ENCODE measurements at places on chromosomes 6 and 20.

GRCh38 chr6:129707028-129707427, 2.9 kb downstream of the ARHGAP18 start:
- DNase-seq = no peak

DNA sequence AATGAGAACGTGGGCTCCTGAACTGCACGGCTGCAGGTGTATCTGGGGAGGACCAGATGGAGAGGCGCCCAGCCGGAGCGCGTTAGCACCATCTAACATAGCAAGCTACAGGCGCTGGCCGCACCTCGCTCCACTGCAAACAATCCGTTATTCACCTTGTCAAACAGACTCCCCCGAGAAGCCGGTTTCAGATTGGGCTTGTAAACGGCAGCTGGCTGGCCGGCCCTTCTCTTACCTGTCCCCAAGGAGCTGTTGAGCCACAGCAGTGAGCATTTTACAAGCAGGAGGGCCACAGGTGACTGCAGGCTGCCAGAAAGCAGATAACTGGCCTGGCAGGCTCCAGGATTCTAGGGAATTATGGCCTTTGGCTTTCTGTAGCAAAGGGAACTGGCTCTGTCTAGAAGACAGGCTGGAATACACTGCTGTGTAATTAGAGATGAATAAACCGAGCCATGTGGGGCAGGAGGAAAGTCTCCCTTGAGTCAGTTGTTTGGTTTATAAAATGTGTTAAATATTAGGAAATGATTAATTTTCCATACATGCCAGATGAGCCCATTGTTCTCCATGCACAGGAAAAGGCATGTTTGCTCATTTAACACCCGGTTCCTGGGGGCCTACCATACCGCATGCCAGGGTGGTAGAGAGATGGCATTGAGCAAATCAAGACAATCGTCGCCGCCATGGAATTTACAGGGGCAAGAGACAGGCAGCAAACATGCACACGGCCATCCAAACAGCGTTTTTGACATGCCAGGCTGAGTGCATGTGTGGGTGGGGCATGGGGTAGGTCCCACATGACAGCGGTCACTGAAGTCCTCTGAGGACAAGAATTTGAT, 159.3 kb downstream of the NFATC2 start:
- DNase-seq = no peak

- DNase-seq = no peak
These were observed 46.0 kb downstream of the TIAM2 start for GRCh38 chr6:155040901-155041650.

DNA sequence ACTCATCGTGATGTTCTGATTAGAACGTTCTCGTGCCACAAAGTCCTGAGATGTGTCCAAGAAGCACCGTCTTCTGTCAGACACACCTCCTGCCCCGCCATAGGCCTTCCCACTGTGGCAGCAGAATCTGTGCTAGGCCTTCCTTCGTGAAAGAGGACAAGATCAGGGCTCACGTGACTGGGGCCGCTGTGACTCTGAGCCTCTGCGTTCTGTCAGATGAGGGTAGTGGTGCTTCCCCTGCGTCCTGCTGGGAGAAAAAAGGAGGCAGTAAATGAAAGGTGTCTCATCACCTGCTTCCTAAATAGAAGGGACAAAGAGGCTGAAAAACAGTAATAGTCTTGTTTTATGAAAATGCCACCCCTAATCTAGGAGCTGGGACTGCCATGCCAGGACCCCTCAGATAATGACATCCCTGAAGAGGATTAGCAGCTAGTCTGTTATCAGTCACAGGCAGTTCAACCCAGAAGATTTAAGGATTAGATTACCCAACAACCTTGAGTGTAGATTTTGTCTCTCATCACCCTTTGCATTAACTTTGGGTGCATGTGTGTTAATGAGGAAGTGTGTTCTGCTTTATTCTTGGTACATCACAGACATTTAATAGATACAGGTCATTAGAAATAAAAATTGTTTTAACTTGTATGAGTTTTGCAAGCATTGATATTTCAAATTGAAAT, 4.1 kb downstream of the DNAJC5 start:
- DNase-seq = no peak

DNA sequence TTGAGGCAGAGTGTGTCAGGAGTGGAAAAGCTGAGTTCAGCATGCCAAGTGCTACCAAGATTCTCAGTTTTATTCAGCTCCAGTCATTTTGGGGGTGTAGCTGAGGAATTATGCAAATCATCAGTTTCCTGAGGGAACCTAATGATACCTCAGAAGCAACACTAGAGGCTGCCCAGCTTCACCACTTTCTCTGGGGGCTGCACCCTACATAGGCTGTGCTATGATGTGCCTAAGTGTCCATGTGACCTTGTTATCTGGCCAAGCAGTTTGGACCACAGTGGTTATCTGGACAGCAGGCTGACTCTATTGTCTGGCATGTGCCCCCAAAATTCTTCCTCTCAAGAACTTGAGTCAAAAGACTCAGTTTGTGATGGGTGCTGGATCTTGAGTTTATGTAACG, 374.6 kb upstream of the SYNCRIP start:
- no peak for DNase-seq

DNA sequence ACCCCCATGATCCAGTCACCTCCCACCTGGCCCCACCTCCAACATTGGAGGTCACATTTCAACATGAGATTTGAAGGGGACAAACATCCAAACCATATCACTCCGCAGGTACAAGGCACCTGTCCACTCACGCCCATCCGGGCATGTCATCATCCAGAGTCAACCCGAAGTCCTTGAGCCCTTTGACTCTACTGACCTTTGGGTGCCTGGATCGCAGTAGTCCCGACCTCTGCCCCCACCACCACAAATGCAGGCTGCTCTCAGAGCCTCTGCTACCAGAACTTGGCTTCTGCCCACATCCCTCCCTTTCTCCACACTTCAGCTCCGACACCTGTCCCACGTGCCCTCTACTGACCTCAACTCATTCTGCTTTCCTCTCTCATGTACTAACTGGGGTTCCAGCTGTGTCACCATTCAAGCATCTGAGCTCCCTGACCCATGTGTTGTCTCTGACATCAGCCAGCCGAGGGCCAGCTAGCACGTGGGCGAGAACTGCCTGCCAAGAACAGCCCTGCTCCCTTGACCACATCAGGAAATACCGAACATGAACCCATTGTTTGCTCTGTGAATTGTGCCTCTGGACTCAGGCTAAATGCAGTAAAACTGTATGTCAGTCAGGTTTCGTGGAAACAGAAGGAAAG, 498.3 kb upstream of the SULF2 start:
- no peak for DNase-seq

GRCh38 chr20:45993197-45993951, 15.3 kb upstream of the MMP9 start:
- no peak for DNase-seq

GRCh38 chr6:90103056-90103800, 193.4 kb downstream of the BACH2 start:
- no peak for DNase-seq

Measured in omental fat pad (tissue), 4 donors.